ENCODE measurements at places on chromosomes 7 and 10. TPM values are rescaled to one million over a fixed set of nuclear protein-coding genes. Genes with fewer than 3 reads are reported as not detected.
A peak's percentile ranks its signal among the peaks of the same experiment; 100 is the strongest.

The PLEKHA8 gene
- 3.4 TPM for total RNA-seq

The TMEM178B gene
- 38.2 TPM for total RNA-seq

The TRIM74 gene
- 0.35 TPM for total RNA-seq

The MSMB gene
- total RNA-seq = not detected

The BAMBI gene
- total RNA-seq = 12.5 TPM

The TBC1D12 gene
- 4.8 TPM for total RNA-seq

The PLAC9 gene
- total RNA-seq = 23.2 TPM

The EPDR1 gene
- 36.7 TPM for total RNA-seq

DNA sequence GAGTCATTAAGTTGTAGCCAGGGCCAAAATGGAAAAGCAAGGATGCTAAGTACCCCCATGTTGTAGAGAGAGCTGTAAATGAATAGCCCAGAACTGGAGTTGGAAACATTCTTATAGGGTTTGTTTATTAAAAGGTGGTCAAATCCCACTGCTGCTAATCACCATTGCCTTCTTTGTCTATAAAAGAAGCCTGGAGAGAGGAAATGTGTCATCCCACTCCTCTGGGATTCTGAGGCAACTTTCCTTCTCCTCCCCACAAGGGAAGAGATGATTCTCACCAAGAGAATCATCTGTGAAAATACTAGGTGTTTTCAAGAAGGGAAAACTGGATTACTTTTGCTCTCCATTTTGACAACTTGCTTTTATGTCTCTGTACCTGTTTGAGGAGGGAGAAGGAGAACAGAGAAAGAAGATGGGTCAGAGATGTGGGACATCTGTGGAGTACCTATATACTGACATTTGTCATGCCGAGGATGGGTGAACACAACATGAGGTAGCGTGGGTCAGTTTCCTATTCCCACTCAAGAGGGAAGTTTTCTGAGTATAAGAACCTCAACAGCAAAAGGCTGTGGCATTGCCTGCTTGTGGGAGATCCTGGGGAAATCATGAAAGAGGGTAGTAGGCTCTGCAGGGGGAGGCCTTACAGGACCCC is 262.2 kb downstream of the KIF20B start:
- no peak for DNase-seq

DNA sequence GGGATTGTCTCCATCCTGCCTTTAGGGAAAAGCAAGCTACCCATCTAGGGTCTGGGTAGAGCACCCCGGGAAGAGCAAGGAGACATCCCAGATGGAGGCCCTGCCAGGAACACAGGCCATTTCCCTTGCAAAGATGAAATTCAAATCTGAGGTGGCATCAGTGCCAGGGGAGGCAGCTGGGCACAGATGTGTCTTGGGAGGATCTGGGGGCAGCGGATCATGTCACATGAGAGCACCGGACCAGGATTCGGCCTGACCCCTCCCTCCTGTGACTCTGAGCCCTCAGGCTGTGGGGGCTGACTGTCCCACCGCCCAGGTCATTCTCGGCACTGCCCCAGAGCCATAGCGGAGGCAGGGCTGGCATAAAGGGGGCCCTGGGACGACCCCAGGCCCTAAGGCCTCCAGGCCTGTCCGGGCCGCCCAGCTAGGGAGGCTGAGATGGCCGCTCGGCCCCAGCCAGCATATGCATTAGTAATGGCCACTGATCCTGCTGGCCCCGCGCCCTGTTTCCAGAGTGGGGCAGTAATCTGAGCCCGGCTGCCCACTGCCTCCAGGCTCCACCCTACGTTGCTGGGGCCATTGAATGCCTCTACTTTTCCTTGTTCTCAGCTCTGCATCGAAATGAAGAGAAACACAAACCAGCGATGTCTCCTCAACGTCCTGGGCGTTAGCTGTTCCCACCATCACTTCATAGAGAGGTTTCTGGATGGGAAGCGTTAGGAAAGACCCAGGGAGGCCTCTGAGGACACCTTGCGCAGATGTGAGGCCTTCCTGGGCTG is 148.5 kb downstream of the UBE2H start:
- no peak for DNase-seq

DNA sequence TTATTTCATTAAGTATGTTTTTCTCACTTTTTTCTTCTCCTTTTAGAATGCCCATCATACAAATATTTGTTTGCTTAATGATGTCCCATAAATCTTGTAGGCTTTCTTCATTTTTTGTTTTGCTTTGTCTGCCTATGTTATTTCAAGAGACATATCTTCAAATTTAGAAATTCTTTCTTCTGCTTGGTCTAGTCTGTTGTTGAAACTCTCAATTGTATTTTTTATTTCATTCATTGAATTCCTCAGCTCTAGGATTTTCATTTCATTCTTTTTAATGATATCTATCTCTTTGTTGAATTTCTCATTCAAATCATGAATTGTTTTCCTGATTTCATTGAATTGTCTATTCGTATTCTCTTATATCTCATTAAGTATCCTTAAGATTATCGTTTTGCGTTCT is 125.1 kb upstream of the VIPR2 start:
- no peak for DNase-seq

DNA sequence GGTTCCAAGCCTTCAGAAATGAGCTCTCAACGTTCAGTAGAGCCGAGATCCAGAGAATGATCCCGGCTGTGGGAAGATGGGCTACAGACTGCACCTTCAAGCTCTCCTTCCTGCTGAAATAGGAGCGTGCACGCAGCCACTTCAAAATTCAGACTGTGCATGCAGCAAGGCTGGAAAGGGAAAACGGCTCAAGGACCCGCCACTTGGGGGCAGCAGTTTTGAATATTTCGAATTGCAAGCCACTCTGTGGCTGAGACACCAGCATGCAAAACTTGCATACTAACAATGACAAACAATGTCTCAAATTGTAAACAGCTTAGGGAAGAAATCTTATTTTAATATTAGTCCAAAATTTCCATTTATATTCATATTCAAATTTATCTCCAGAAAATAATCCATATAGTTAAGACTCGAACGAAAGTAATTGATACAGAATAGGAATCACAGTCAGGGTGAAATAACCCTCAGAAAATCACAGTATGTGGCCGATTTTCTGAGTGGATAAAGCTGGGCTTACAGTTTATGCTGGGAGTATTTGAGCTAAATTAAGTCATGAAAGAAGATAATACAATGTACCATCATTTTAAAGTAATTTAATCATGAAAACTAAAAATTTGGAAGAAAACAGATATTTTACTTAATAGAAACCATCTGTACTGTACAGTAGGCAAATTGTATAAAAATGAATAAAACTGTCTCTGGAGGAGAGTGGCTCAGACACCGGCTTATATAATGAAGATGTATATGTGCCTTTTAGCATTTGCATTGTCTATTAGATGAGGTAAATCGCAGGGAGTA is 137.9 kb upstream of the MKI67 start:
- peak; percentile 76 for DNase-seq

GRCh38 chr10:48579251-48579960 is 25.5 kb downstream of the ARHGAP22 start:
- DNase-seq = no peak

DNA sequence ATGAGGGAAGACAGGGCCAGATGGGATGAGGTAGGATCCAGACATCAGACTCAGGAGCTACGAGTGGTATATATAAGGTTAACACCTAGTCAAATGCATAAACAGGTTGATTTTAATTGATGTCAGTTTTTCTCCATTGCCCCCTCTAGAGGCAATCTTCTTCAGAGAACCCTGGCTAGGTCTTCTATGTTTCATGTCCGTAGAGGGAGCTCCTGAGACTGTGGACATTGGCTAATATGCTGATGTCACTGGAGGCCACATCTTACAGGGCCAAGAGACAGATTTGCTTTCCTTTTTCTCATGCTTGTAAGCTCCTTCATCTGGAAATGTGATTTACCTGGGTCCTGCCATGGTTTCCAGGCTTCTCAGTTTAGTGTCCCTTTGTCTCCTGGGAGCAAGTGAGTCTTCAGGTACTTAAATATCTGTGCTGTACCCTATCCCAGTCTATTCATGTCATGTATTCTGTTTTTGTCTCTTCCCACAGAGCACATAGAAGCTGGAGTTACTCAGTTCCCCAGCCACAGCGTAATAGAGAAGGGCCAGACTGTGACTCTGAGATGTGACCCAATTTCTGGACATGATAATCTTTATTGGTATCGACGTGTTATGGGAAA is 161.6 kb upstream of the PRSS1 start:
- DNase-seq = no peak

- peak; percentile 82 for DNase-seq
Observed at GRCh38 chr7:42493436-42494198, 256.6 kb upstream of the GLI3 start.

DNA sequence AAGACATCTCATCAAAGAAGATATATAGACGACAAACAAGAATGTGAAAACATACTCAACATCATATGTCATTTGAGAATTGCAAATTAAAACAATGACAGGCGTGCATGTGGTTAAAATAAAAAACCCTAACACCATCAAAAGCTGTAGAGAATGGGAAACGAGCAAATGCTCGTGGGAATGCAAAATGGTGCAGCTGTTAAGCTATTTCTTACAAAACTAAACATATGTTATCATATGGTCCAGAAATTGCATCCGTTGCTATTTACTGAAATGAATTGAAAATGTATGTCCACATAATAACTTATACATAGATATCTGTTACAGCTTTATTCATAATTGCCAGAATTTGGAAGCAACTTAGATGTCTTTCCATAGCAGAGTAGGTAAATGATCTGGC is 574.4 kb downstream of the TNS3 start:
- DNase-seq = no peak

GRCh38 chr7:36283711-36284130 is 105.9 kb upstream of the ANLN start:
- DNase-seq = peak; percentile 72

- DNase-seq = no peak
Observed at GRCh38 chr7:140990193-140990962, 24.4 kb downstream of the MRPS33 start.

DNA sequence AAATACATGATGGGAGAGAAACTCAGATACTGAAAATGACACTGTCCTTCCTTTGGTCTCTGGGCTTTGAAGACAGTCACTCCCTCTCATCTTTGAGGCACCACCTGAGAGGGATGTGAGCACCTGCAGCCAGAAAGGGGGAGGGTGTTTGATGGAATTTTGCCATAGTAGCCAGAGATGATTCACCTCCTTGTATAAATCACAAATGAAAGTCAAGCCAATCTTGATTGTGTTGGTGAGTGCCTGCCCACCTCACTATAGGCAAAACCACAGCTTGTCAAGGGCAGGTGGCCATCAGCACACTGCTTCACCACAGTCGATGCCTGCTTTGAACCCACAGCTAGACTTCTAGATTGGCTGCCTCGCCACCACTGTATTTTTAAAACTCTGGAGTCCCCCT is 48.2 kb downstream of the PON1 start:
- no peak for DNase-seq

DNA sequence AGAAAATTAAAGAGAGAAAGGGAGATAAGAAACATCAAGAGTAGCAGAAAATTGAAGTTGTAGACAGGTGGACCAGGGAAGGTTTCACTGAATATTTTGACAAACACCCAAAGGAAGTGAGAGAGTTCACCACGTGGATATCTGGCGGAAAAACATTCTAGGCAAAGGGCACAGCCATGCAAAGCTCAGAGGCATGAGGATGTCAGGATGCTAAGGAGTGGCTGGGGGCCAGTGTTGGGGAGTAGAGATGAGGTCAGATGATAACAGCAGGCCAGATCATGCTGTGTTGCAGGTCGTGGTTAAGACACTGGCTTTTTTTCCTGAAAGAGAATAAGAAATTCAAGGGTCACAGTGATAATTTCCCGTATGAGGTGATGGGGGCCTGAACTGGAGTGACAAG is 181.9 kb downstream of the DGKI start:
- no peak for DNase-seq

DNA sequence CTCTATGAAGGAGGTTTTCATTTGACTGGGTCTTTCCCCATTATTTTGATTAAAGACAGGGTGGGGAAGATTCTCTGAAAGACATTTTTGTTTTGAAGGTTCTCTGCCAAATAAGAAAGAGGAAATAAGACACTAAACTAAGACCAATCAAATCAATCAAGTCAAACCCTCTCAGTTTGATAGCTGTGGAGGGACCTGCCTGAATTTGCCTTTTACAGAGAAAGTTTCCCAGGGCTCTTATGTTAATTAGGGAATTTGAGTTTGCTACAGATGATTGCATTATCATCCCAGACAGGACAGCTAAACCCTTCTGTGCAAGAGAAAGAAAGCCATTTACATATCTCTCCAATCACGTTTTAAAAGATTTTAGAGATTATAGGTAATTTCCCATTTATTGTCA is 80.0 kb downstream of the CSTF2T start:
- DNase-seq = no peak

DNA sequence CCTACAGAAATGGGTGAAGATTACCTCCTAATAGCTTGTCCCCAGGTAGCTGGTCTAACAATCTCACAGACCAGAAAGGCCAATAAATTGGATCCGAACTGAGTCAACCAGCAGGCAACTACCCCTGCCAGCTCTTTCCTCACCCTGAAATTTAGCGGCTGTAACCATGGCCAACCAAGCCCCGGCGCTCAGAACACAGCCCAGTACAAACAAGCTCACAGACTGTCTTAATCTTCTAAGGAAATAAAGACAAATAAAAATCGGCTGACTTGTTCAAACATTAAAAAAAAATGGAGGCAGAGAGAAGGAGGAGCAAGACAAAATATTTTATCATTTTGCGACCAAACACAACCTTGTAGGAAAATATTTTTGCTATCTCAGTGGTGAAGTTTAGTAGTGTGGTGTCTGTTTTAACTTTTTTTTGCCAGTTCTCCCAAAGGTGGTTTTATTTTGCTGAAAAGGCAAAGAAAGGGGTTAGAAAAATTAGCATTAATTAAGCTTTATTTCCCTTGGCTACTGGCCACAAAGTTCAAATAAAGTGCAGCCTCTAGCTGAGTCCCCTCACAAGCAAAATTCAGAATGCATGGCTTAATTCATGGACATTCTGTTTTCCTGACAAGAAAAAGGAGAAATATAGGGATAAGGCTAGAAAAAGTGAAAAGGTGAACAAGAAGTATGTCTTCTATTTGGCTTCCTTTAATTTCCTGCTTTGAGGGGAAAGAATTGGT is 313.0 kb upstream of the NPVF start:
- no peak for DNase-seq

GRCh38 chr10:126290232-126290631 is 98.0 kb downstream of the ADAM12 start:
- no peak for DNase-seq

GRCh38 chr7:33766405-33766804 is 138.9 kb upstream of the BMPER start:
- DNase-seq = no peak

DNA sequence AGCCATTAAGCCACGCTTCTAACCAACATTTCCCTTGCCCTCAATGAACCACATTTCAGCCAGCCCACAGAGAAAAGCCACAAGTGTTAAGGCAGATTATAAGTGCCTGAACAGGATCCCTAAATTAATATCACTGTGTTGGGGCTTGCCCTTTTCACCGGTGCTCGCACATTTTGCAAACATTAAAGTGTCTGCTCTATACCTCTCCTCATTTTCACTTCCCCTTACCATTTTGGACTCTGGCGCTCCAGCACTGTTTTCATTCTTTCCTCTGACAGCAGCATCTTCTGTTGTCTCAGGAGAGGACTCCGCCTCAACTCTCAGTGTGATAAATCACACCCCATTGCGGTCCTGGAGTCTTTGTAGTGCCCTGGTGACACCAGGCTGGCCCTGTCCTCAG is 274.2 kb downstream of the BAMBI start:
- no peak for DNase-seq

All from left ventricle myocardium superior (tissue), 1 donor.